ENCODE measurements at places on chromosomes 4 and X.
A peak's percentile ranks its signal among the peaks of the same experiment; 100 is the strongest.

DNA sequence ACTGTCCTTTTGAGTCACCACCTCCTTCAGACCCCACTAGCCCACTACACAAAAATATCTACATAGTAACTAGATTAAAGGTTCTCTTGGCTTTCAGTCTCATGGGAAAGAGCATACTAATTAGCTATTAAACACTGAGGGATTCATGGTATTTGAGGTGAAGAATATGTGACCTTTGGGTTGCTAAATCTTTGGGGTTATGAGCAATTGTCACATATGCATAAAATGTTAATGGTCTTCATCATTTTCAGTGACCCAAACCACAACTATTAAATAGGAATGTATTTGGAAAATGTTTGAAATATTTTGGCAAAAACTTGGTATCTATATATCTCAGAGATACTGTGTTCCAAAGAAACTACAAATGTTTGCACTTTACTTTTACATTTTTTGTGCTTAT is 365.1 kb downstream of the MAGEB5 start:
- no peak for DNase-seq

- no peak for DNase-seq
These were observed 40.9 kb upstream of the HMX1 start for GRCh38 chr4:8912506-8912905.

- no peak for DNase-seq
These were observed 39.4 kb downstream of the ADH7 start for GRCh38 chr4:99395595-99396364.

DNA sequence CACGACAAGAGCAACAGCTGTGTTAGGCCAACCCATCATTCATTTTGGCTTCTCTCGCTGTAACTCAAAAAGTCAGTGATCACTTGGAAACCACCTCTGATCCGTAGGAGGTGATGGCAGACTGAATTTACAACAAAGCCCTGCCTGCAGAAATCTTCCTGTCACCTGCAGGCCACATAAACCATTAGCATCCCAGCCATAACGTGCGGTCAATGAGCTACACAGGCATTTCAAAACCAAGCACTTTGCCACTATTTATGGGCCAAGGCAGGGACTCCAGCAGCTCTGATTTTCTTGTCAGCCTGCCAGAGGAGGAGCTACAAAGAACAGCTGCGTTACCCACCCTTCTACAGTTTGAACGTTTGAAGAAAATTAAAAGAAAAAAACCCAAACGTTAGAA is 228.1 kb upstream of the PPARGC1A start:
- DNase-seq, result no peak

GRCh38 chr4:169604131-169604900 is 8.1 kb downstream of the NEK1 start:
- no peak for DNase-seq

DNA sequence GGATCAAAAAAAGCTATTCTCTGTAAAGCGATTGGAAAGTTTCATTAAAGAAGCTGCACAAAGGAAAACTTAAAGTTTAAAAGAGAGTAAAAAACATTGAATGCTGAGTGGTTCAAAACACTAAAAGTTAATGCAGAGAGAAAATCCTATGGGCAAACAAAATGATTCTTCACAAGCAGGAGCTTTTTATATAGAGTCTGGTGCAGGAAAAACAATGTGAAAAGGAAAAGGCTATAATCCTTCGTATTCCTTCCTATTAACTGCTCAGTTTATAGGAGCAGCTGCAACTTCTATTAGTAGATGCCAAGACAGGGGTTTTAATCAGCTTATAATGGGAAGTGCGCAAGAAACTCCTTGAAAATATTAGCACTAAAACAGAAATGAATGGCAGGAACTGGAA is 100.7 kb downstream of the PDGFC start:
- DNase-seq, result no peak

GRCh38 chr4:130422261-130422660 is 1326.3 kb downstream of the C4orf33 start:
- no peak for DNase-seq

DNA sequence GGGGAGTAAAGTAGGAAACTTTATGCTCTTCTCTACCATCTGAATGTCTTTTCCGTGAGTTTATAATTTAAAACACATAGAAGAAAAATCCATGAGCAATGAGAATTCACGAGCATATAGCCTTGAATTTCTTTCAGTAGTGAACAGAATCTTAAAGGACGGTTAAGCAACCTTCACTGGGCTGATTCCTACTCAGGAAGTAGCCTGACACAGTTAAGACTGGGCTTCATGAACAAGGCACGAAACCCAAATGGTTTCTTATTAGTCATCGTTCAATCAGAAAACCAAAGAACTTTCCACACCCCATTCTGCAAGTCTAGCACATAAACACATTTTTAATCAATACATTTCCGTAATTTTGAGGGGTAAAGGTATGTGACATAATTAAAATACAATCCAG is 95.8 kb downstream of the SH3KBP1 start:
- DNase-seq, result no peak

GRCh38 chr4:168304744-168305459 is 13.7 kb downstream of the DDX60 start:
- peak; percentile 36 for DNase-seq

DNA sequence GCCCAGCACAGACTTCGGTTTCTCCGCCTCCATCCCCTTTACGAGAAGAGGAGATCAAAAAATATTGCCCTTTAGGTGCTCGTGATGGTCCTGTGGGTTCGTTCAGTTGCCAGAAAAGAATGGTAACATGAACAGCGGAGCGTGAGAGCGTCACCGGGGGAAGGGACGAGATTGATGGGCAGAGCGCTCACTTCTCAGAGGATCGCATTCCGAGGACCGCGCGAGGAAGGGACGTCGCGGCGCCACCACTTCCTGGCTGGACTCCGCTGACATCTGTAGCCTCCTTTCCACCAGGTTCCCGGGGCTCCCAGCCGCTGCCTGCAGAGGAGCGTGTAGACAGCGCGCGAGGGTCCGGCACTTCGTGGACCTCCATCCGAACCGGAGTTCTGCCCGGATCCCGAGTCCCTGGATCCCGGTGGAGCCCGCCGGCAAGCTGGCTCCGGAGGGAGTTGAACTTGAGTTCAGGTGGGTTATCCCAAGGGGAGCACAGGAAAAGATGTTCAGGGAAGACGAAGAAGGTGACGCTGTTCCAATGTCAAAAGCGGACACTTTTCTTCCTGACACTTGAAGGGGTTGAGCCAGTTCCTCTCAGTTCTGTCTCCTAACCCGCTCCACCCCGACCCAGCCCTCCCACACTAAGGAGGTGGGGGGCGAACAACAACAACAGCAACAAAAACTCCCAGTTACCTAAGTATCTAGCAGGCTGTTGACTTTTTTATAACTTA is 484 bp downstream of the GALNTL6 start:
- DNase-seq, result no peak

GRCh38 chr4:13966231-13967195 is 339.0 kb upstream of the BOD1L1 start:
- no peak for DNase-seq

GRCh38 chr4:147334478-147334877 is 146.4 kb upstream of the EDNRA start:
- no peak for DNase-seq
